ENCODE measurements at places on chromosomes 1 and 21. TPM values are rescaled to one million over a fixed set of nuclear protein-coding genes. Genes with fewer than 3 reads are reported as not detected.

The AMY1B gene
- not detected for total RNA-seq

The CFAP141 gene
- total RNA-seq = not detected

The RHOU gene
- total RNA-seq = 4.0 TPM

The ALDH9A1 gene
- 46.0 TPM for total RNA-seq

The LEPR gene
- total RNA-seq = 6.0 TPM

The KCNN3 gene
- total RNA-seq = 1.1 TPM

The UBE4B gene
- total RNA-seq = 44.7 TPM

The AGT gene
- total RNA-seq = 0.93 TPM

The CHRNB2 gene
- total RNA-seq = not detected

Measured in HCT116 (cell line).